Left renal pelvis (tissue), 4 donors: ENCODE measurements at places on chromosomes 7 and 10. TPM values are rescaled to one million over a fixed set of nuclear protein-coding genes. Genes with fewer than 3 reads are reported as not detected.

DNA sequence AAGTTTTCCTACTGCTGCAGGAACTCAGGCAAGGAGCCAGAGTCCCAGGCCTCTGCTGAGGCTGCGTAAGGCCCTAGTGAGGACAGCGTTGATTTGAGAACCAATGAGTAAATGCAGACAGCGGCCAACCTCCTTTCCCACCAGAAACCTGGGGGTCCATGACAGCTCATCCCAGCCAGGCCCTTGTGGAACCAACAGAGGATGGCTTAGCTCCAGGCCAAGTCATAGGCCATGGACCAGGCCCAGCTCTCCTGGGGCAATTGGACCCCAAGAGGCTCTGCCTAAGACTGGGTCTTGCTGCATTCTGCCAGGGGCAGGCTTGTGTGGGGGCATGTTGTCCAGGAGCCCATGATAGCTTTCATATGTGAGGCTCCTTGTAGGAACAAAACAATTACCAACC lies 65.4 kb upstream of the PPP1R3C start:
- DNase-seq, result no peak

DNA sequence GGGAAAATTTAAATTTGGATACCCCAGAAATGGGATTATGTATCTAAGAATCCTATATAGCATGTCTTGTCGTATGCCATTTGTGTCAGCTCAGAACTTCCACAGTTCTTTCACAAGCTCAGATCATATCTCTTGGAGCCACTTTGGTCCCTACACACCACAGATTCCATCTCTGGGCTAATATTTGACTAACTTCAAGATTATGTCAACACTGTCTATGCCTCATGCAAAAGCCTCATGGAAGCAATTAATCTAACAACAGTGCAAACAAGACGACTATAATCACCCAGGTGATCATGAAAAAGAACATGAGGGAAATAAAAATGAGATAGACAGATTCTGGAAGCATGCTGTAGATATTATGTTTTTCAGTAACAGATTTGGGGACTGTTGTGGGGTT lies 189.1 kb downstream of the LRRTM3 start:
- DNase-seq, result no peak

DNA sequence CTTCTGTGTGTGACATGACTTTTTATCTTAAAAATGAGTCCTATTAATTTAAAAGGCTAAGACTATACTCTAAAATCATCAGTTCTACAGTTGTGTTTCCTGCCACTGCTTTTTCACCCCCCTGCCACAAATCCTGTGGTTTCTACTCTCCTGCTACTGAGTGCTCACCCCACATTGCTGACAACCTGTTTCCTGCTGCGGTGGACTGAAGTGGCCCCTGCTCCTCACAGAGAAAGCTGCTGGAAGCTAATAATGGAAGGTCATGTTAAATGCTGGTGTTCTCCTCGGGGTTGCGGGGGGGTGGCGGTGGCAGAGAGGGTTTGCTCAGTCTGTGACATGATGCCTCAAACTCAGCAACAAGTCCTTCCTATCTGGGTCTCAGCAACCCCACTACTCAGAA lies 113.2 kb upstream of the INHBA start:
- no peak for DNase-seq

DNA sequence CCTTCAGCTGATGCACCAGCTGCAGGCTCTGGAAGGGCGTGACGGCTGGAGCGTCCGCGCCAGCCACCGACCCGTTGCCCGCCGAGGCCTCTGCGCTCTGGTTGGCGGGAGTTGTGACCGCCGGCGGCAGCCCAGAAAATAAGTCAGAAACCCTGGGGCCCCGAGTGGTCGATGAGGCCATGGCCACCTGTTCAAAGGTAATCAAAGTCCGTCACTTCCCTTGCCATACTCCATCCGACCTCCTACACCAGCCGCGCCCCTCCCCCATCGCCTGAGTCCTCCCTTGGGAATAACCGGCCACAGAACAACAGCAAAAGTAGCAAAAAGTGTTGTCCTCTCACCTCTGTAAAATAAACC lies 406 bp downstream of the PRLHR start:
- DNase-seq, result no peak

- no peak for DNase-seq
Observed at GRCh38 chr7:100894860-100895700, 608 bp downstream of the ACHE start.

DNA sequence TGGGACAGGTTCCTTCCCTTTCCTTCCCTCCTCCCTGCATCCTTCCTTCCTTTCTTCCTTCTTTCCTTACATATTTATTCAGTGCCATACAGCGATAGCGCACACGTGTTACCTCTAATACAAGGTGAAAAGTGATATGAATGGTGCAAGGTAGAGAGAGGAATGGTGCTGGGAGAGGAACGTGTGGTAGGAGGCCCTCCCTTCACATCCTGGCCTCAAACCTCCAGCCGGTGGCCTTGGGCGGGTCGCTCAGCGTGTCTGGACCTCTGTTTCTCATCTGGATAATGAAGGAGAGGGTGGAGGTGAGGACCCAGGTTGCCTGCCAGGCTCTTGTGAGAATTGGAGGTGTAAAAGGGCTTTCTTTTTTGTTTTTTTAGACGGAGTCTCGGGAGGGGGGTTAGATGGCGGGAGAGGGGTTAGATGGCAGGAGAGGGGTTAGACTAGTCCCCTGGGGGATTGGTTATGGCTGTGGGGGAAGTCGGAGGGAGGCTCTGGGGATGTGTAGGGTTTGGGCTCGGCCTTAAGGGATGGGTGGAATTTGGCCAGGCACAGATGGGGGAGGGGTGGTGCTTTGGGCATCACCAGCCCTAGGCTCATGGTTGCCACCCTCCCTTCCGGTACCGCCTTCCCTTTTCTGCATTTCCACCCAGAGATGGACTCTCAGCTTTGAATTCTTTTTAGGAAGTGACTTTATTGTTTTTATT lies 14.9 kb downstream of the CHST3 start:
- no peak for DNase-seq

DNA sequence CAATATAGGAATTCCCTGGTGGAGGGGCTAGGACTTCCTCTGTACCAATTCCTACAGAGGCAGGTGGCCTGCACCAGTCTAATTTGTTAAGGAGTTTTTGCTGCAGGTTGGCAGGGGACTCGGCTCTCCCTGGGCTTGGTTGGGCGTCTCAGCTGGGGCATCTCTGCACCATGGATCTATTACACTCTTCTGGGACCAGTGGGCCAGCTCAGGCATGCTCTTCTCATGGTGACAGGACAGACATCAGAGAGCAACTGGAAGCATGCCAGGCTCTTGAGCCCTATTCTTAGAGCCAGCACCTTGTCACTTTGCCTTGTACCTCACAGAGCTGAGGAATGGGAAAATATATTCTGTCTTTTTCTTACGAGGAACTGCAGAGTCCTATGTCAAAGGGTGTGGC lies 74.6 kb downstream of the SH2D4B start:
- DNase-seq, result no peak

DNA sequence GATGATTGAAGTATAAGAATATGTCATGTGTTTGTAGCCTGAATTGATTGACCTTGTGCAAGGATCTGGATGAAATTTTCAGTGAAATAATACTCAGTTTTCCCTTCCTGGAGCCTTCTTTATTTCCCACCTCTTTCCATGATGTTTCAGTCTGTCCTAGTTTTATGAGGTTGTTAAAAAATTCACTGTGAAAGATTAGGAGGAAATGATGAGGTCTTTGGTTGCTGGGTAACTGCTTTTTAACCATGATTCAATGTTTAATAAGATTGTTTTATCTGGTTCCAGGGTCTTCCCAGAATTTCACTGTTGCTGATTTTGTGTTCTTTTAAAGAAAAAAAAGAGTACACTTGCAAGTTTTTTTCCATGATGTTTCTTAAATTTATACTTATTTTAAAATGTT lies 221.5 kb downstream of the MBL2 start:
- no peak for DNase-seq

- no peak for DNase-seq
Observed at GRCh38 chr10:115052226-115052625, 40.9 kb upstream of the ATRNL1 start.

DNA sequence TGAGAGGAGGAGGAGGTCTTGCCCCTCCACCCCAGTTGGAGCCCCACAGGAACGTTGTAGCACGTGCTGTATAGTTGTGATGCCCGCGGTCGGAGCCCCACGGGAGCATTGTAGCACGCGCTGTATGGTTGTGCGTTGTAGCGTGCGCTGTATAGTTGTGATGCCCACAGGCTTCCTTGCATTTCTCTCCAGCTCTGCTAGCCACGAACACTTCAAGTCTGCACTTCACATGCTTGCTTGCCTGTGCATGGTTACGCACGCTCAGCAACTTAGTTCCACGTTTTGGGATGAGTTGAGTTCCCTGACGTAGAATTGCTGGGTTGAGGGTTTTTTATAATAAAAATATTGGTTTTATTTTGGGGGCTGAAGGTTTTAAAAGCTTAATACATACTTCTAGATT lies 41.6 kb downstream of the DNAJB6 start:
- no peak for DNase-seq

DNA sequence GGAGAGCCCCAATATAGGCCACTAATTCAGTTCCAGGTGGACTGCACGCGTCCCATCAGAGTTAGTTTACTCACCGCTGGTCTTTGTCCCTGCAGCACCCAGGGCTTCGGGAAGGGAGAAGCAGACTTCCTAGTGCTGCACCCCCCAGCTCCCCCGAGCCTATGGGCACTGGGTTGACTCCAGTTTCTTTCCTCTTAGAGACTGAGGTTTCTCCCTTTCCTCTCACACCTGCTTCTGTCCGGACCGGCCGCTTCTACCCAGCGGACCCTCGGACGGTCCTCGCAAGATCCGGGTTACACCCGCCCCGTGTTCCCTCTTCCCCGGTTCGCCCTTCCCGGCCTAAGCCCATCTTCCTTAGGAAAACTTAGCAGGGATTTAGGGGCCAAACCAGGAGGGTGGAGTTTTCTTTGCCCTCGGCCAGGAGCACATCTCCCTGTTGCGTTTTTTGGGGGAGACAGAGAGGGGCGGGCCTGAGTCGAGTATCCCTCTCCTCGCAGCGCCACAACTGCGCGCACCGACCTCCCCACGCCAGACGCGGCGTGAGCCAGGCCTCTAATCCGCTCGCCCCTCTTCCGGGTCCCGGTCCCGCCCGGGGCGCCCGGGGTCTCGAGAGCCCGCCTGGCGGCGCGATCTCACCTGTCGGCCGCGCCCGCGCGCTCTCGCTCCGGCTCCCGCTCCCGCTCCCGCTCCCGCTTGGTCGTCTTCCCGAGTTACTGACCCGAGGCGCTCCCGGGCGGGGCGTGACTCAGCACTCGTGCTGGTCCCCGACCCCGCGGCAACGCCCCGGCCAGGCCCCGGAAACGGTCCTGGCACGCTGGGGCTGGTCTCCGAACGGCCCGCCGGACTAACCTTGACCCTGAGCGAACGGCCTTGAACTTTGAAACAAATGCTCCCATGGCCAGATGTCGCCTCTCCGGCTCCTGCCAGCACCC lies at the start of gene AIFM2:
Gene AIFM2 (minus strand): TSS at position 728 of the 932 bp plus-strand sequence. CDS start 8,741 bp downstream, outside the sequence.
- DNase-seq, result peak; percentile 56

- DNase-seq, result no peak
Observed at GRCh38 chr10:88987243-88987725, 3.3 kb upstream of the FAS start.

- no peak for DNase-seq
Observed at GRCh38 chr7:43394441-43395130, 188.3 kb upstream of the STK17A start.

DNA sequence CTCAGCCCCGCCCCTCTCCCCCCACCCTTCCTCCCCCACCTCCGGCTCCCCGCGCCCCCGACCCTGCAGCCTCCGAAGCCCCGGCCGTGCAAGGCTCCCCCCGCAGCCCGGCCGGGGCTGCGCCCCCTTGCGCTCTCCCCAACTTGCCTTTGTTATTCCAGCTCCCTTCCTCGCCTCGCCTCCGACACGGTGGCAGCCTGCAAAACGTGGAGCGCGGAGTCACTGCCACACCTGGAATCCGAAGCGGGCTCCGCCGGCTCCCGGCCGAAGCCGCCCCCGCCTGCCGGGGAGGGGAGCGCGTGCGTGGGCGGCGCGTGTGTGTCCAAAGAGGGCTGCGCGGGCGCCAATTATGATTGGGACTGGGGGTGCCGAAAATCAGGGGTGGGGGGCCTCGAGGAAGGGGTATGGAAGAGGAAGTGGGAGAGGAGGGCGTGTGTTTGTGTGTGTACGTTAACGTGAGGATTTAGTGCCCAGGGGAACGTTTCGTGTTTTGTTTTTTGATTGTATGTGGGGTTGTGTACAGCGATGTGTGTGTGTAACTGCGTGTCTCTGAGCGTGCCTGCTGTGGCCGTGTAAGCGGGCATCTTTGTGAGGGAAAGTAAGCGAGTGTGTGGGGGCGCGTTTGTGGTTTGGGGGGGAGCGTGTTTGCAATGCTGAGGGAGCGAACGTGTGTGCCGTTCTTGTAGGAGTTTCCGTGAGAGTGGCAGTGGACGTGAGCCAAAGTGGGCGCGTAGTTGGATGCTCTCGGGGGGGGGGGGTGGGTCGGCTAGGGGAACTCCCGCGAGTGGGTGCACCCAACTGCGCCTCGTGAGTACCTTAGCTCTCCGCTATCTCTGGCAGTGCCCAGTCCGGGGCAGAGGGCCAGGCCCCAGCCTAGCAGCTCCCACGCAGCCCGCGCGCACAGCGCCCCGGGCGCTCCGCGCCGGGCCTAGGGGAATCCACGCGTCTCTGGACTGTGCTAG lies 1.2 kb upstream of the ZMIZ1 start:
- peak; percentile 94 for DNase-seq

GRCh38 chr10:96656839-96657238 lies 63.5 kb downstream of the PIK3AP1 start:
- no peak for DNase-seq

- DNase-seq, result no peak
Observed at GRCh38 chr10:63286340-63286739, 153.2 kb downstream of the NRBF2 start.

DNA sequence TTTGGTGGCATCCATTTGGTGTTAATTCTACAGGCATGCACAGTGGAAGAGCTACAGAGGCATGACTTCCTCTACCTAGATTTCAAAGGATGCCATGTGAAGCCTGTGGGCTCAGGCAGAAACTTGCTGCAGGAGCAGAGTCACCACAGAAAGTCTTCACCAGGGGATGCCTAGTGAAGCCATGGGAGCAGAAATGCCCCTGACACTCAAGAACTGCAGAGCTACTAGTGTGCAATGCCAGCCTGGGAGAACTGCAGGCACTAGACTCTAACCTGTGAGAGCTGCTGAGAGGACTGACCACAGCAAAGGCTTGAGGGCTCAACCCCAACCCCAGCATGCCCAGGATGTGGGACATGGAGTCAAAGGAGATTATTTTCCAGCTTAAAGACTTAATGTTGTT lies 3.9 kb downstream of the OR9A2 start:
- no peak for DNase-seq

DNA sequence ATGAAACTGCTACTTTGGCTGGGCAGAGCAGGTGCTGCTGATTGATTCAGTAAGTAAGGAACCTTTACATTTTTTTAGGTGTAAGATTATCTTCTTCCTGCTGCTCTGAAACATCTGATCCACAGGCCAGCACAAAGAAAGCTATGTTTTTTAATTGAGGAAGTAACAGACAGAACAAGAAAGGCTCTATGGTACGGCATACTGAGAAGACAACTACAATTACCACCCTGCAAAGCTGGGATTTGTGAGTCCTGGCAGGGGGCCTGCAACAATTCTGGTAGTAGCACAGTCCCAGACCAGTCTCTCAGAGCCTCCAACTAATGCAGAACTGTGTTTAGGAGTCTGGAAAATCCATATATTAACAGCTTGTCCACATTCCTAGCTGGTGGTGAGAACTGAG lies 103.0 kb upstream of the LRRTM3 start:
- DNase-seq, result no peak

GRCh38 chr7:155962191-155962967 lies 150.1 kb upstream of the SHH start:
- no peak for DNase-seq

TMEM140 gene
- 33.6 TPM for polyA plus RNA-seq

TFR2 gene
- 3.5 TPM for polyA plus RNA-seq
